ENCODE measurements at places on chromosomes 5 and 9.

DNA sequence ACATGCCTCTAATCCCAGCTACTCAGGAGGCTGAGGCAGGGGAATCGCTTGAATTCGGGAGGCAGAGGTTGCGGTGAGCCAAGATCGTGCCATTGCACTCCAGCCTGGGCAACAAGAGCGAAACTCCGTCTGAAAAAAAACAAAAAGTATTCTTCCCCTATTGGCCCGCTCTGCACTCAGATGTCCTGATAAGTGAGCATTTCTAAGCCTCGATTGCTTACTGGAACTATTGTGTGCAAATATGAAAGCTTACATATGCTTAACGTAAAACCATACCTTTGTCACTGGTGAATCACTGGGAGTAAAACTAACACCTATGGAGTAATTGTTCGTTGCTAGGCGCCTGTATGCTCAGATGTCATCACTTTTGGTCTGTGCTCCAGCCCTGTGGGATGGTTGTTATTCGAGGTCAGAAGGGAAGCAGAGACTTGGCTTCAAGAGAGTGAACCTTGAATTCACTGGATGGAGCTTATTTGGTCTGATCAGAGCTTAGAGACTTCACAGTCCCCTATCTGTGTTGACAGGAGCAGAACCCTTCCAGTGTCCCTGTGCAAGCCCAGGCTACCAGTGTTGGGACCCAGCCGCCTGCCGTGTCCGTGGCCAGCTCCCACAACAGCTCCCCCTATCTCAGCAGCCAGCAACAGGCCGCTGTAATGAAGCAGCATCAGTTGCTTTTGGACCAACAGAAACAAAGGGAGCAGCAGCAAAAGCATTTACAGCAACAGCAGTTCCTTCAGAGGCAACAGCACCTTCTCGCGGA is 25.3 kb upstream of the LTC4S start:
- DNase-seq, result no peak

GRCh38 chr5:116476897-116477537 is 97.6 kb downstream of the SEMA6A start:
- no peak for DNase-seq

DNA sequence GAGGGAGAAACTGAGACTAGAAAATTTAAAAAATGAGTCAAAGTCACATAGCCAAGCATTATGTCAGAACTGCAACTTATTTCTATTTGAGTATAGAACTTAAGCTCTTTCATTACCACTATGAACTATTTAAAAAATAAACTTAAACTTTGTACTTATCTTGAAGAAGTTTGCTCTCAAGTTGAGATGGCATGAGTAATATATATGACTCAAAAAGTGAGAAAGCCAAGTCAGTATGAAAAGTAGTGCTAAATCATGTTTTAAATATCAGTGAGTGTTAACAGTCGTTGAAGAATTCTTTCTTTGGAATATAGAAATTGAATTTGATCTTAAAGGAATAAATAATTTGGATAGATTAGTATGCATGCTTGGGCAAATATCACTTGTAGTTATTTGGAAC is 36.3 kb upstream of the CDH10 start:
- no peak for DNase-seq

DNA sequence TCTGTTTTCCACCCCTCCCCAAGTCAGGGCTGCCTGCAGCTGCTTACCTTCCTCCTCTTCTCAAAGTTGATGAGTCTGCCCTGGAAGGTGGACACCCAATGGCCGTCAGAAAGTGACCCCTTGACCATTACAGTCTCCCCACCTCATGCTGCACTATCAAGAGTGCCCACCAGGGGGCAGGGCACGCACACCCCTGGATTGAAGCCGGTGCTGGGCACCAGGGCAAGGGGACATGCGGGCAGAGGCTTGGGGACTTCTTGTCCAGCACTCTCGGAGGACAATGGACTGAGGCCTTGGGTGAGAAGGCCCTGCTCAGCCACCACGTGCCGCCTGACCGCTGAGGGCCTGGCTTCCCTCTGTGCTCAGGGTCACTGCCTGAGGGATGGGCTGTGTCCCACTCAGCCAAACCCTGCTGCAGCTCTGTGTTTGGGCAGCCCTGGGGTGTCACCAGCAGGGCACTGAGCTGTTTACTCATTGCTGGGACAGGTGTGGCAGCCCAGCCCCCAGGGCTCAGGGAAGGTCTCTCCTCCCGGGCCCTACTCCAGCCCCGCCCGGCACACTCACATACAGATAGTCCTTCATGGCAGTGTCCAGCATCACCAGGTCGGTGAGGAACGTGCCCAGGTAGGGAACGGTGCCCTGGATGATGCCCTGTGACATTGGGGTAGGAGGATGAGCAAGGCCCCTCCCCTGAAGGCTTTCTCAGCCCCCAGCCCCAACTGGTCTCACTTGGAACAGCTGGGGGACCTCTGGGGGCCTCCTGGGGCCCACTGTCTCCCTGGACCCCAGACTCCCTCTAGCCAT is 17.7 kb downstream of the RALGDS start:
- no peak for DNase-seq

DNA sequence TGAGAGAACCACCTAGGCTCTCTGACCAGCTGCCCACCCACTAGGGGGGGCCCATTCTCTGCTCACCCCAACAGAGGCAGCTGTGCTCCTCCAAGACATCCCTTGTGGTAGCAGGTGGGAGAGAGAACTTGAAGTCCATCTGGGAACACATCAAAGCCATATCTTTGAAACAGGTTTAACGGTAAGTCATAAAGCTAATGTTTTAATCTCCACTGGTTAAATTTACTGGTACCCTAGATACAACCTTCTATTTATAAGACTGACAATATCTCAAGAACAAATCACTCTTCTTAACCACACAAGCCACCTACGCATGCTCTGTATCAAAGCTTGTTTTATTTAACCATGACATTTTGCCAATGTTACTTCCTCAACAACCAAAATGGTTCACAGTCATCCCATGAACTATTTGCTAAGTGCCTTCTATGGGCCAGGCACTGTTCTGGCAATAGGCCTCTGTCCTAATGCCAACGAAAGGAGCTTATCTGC is 20.4 kb downstream of the AUH start:
- DNase-seq, result no peak

DNA sequence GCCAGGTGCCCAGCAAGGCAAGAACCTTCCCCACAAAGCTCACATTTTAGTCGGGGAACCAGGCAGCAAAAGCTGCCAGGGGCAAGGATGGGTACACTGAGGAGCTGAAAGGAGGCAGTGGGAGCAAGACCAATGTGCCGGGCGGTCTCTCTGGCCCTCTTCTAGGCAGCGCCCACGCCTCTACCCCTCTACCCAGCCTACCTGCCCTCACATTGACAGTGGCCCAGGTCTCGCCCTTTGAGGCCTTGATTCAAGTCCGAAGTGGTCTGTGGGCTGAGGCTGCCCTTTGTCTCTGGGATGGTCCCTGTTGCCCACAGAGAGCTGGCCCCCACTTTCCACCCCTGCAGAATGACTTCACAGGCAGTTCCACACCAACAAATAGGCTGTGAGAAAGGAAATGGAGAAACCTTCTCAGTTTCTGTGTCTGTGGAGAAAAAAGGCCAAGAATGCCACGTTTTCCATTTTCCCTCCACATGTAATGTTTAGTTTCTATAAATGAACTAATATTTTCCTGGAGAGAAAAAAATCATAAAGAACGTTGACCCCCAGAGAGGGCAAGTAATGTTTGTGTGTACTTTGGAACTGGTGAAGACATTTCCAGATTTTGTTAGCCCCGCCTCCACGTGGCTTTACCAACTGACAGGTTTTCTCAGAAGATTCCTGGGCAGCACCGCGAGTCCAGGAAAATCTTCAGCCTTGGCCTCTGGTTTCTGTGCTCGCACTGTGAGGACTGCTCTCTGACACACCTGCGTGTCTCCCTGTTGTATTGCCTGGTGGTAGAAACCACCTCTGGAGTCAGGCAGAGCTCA is 57.4 kb upstream of the ANGPTL2 start:
- DNase-seq, result no peak

DNA sequence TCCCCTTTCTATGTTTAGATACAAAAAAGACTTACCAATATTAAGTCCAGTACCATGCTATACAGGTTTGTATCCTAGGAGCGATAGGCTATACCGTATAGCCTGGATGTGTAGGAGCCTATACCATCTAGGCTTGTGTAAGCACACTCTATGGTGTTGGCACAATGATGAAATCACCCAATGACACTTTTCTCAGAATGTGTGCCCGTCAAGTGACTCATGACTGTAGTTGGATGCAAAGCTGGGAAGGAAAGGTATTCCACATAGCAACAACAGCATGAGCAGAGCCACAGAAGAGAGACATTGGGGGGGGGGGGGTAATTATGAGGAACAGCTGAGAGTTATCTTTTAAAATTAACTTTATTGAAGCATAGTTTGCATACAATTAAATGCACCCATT is 63.2 kb downstream of the TTLL11 start:
- no peak for DNase-seq

Measured in Kasumi-1 (cell line).